ENCODE measurements at places on chromosomes 7 and 10.

- no peak for DNase-seq
These were observed 63.1 kb downstream of the CARD11 start for GRCh38 chr7:2980401-2981102.

DNA sequence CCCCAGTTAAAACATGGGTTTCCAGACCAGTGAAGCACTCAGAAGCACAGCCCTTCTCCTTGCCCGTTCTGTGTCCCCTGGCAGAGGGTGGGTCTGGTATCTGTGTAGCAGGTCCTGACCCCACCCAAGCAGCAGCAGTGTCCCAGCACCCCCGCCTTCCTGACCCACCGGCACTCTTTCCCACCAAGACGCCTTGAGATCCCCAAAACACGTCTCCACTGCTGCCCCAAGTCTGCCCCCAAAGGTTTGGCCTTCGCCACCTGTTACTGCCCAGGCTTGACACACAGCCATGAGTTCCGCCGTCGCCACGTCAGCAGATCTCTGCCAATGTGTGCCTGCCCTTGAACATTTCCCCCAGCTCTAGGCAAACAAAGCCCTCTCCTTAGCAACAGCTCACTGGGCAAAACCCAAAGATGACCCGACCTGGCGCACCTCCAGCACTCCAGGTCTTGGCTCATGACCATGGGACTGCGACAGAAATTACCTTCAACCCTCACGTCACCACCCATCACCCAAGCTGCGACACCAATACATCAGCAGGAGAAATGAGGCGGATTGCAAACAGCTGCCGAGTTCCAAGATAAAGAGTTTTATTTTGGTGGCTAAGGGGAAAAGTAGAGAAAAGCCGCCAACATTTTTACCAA, 75.6 kb downstream of the CTBP2 start:
- peak; percentile 84 for DNase-seq

DNA sequence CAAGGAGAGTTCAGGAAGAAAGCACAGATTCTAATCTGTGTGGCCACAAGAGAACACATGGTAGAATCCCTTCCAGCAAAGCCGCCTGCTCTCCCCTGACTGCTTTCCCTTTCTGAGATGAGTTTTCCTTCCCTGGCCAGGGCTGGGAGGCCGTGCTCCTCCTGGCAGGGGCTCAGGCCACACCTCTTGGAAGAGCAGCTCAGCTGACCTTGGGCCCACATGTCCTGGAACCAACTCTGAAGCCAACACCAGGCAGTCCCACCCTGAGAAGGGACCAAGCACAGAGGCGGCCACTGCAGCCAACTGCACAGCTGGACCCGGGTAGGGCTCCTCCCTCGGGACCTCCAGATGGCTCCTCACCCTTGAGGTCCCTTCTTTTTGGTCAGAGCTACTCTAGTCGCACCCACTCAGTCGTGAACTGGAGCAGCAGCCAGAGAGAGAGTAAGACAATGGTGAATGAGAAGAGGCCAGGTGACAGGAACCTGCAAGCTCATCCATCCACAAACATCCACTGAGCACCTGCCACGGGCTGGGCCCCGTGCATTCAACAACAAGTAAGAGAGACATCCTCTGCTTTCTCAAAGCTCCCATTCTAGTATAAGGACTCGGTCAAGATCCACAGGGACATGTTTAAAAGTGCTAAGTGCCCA, 40.3 kb downstream of the FAM53B start:
- DNase-seq = no peak

GRCh38 chr7:51251290-51251689, 65.3 kb downstream of the COBL start:
- DNase-seq = no peak

DNA sequence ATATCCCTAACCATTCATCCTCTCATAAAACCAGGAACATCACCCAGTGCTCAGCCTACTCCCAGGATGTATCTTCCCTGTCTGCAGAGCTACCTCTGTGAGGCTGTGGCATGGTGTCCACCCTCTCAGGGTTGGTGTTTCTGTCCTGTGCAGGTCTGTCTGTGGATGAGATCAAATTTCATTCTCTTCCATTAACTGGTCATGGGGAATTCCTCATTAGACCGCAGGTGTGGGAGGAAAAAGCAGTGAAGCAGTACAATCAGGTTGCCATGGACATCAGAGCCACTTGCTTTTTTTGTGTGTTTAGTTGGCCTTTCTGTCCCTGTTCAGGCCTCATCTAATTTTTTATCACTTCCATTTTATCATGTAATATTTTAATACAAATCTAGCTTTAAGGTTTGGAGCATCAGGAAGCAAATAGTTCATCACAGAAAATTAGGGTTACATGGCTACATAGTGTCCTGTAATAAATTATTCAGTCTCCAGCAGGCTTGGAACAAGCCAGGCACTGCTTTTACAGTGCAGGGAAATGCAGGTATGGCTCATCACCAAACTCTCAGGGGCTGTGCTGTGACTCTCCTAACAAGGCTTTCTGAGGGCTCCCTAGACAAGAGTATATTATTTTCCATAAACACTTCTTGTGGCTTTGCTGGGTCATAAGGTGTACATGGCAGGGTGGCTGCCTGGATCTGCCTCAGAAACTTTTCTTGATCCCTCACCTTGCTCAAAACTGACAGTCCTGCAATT, 594.9 kb upstream of the IGFBP3 start:
- no peak for DNase-seq

GRCh38 chr7:149799397-149800168, 26.2 kb upstream of the ZNF467 start:
- peak; percentile 7 for DNase-seq

DNA sequence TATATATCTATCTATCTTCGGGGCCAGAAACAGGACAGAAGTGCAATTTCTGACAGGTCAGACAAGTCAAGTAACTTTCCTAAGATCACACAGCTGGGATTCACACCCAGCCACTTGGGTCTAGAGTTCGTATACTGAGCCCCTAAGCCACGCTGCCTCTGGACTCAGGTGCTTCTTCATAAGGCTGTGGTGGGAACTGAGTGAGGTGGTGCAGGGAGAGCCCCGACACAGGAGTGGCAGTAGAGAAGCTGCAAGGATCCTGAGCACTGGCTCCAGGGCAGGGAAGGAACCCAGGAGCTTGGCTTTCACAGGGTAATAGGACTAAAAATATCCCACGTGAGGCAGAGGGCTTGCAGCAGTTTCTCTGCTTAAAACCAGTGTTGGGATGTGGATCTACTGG, 33.8 kb downstream of the C10orf53 start:
- no peak for DNase-seq

DNA sequence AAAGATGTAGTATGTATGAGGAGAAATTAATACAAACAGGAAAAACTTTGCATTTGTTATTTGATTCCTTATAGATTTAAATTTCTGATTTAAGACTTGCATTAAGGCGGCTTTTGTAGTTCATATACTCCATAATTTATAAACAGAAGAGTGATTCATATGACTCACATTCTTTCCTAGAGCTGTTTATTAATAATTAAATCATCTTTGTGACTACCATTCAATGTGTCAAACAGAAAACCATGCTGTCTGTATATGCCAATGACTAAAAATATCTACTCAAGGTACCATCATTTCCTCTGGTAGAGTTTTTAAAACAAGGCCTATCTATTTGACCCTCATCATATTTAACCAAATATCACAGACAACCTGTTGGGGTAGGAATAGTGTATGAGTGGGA, 501.7 kb downstream of the PARD3 start:
- DNase-seq = no peak

- DNase-seq = no peak
These were observed 35.1 kb upstream of the PAX2 start for GRCh38 chr10:100710151-100710871.

DNA sequence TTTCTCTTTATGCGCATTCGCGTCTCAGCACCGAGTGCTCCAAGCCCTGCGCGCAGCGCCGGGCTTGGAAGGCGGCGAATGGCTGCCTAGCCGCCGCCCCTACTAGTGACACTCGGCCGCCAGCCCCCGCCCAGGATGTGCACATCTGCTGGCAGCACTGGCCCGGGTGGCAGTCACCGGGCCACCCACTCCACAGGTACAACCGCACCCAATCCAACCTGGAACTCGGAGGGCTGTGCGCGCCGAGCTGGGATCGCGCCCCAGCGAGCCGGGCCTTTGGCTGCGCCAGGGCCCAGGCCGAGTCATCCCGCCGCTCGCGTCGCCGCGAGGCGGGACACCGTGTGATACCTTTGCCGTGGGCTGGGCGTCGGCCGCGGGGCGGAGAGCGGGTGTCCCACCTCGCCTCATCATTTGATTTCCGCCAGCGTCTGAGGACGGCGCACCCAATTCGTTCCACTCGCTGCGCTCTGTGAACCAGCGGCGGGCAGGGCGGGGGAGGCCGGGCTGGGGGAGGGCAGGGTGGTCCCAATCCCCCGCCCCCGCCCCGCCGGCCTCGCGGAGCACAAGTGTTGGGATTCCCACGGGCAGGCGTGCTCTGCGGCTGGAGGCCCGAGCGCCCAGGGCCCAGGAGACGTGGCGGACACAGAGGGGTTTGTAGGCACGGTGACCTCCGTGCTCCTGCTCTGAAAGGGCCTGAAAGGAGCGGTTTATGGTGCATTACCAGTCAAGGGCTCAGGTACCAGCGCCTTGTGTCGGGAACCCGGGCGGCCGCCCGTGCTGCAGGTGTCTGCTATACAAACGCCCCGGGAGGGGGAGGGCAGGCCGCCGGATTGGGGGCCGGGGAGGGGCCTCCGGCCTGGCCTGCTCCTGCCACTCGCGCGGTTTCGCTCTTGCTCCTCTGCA, 17.8 kb upstream of the PTF1A start:
- DNase-seq = no peak

DNA sequence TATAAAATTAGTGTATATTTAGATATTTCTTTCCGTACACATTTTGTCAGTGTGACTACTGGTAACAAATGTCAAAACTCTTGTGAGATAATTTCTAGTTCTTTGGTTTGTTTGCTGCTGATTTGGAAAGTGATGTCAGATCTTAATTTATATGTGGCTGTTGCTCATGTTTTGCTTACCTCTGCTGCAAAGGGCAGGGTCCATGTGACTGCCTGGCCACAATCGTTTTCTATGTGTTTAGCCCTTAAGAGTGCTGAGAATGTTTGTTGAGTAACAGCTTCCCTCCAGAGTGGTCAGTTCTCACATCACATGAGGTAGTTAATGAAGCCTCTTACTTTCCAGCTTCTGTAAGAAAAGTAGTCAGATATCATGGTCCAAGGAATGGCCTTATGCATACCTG, 4.2 kb downstream of the NRBF2 start:
- peak; percentile 57 for DNase-seq

- peak; percentile 16 for DNase-seq
These were observed 380.9 kb downstream of the LRRTM3 start for GRCh38 chr10:67306588-67307205.

DNA sequence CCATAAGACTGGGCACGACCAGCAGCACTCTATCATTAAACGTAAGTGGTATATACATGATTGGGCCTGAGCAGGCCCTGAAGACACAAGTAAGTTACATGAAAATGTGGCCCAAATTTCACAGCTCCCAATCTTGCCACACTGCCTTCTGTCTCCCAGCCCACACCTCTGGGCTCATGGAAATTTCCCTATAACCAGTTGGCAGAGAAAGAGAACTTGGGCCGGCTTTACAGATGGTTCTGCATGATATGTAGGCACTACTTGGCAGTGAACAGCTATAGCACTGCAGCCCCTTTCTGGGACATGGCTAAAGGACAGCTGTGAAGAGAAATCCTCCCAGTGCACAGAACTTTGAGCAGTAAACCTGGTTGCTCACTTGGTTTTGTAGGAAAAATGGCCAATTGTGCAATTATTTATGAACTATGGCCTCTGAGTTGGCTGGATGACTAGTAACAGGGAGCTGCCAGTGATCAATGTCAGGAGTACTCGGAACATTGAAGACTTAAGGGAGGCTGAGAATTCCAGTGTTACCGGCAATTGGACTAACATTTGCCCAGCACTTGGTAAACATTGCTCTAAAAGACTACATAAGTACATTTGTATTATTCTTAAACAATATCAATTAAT, 1006.6 kb upstream of the LRRN3 start:
- no peak for DNase-seq

GRCh38 chr7:87107949-87108776, 44.1 kb upstream of the DMTF1 start:
- peak; percentile 7 for DNase-seq

GRCh38 chr10:117222552-117222951, 18.4 kb upstream of the SLC18A2 start:
- no peak for DNase-seq

DNA sequence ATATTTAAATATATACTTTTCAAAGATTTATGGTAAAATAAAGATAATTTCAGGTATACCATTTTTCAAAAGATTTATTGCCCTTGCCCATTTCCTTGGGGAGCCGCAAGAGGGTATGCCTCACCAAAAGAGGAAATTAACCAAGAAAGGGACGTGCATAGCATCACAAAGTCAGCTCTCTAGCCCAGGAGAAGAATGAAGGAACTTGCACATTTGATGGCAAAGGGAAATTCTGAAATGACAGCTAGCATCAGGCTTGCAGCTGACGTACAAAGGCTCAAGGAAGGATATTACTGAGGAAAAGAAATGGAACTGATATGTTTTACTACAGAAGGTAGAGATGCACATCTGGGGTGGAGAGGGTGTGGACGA, 93.6 kb upstream of the RSU1 start:
- DNase-seq = no peak

GRCh38 chr10:58319599-58319998, 15.2 kb upstream of the UBE2D1 start:
- no peak for DNase-seq

DNA sequence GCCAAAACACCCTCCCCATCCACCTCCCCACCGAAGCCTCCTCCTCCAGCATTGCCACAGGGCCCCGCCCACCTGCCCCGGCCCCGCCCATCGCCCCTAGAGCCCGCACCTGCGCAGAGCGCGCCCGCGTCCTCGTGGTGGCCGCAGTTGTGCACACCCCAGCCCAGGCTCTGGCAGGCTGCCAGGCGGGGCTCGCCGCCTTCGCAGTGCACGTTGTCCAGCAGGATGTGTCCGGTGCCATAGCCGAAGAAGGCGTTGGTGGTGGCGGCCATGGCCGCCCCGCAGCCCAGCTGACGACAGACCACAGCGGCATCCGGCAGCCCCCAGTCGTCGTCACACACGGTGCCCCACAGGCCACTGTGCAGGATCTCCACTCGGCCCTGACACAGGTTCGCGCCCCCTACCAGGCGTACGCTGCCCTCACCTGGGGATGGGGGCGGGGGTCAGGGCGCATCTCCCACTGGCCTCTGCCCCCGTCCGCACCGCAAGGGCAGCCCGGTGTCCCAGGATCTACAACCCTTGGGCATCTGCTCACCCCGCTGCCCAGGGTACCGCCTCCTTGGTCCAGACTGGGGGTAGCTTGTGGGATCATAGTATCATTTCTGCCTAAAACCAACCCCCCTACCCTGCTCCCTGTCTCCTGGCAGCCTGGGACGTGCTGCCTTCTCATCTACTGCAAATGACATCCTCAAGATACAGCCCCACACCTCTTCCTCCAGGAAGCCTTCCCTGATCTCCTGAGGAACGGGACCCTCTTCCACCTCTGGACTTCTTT, 11.9 kb downstream of the SSC4D start:
- peak; percentile 59 for DNase-seq

GRCh38 chr7:34451923-34452322, 206.1 kb upstream of the NPSR1 start:
- DNase-seq = peak; percentile 53

- peak; percentile 75 for DNase-seq
These were observed 202.1 kb downstream of the PRPF18 start for GRCh38 chr10:13788711-13789447.
